Gastrocnemius medialis (tissue), 4 donors: ENCODE measurements at places on chromosomes 6 and 20. TPM values are rescaled to one million over a fixed set of nuclear protein-coding genes. Genes with fewer than 3 reads are reported as not detected.

WFDC10B gene
- not detected for total RNA-seq

LCA5 gene
- 3.0 TPM for total RNA-seq

ZC2HC1B gene
- not detected for total RNA-seq

RAB44 gene
- total RNA-seq = not detected

IPCEF1 gene
- 0.85 TPM for total RNA-seq

UNC5CL gene
- total RNA-seq = 0.20 TPM

BPIFB1 gene
- not detected for total RNA-seq

OR14J1 gene
- total RNA-seq = not detected

C6orf132 gene
- total RNA-seq = not detected

DOK5 gene
- total RNA-seq = 6.0 TPM

L3MBTL1 gene
- 1.1 TPM for total RNA-seq
